ENCODE measurements at places on chromosomes 7 and 10.

DNA sequence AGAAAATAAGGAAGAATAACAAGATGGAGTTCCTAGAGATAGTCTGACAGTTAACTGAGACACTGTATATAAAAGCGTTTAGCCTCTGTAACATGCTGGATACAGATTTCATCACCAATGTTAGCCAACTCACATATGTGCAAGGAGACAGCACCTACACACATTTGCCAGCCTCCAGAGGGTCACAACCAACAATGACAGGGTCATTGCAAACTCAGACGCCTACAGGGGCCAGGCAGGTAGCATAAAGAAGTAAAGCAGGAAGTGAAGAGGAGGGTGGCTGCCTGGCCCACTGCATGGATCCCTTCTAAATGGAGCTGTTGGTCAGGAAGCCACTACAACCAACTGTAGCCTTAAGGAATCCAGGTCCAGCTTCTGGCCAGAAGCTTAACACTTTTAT lies 50.4 kb downstream of the NRAP start:
- no peak for DNase-seq

GRCh38 chr10:30857803-30858202 lies 173.9 kb downstream of the ZNF438 start:
- no peak for DNase-seq

- no peak for DNase-seq
Observed at GRCh38 chr10:47334466-47335295, 12.4 kb downstream of the GDF2 start.

DNA sequence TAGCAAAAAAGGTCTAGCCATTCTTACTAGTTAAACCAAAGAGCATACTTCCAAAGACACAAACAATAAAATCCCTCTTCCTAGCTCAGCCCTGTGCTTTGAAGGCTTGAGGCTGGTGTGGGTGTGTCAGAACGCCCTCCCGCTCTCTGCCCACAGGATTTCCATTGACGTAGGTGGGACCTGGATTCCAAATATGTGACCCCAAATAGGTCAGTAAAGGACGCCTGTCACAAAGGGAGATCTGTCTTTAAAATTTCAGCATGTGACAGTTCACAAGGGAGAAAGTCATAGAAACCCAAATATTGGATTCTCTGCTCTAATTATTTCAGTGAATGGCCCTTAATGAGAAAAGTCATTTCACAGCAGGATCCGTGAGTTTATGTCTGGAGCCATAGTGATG lies 39.9 kb upstream of the LYZL1 start:
- DNase-seq: no peak

GRCh38 chr7:7257899-7258692 lies 75.8 kb downstream of the C1GALT1 start:
- no peak for DNase-seq

GRCh38 chr10:94149702-94150101 lies 156.0 kb downstream of the PLCE1 start:
- peak; percentile 78 for DNase-seq

DNA sequence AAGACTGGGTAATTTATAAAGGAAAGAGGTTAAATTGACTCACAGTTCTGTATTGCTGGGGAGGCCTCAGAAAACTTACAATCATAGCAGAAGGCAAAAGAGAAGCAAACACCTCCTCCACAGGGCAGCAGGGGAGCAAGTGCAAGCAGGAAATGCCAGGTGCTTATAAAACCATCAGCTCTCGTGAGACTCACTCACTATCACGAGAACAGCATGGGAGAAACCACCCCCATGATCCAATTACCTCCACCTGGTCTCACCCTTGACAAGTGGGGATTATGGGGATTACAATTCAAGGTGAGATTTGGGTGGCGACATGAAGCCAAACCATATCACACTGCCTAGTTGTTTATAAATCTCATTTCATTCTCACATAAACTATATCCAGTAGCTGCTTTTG lies 28.0 kb upstream of the CPN1 start:
- peak; percentile 76 for DNase-seq

DNA sequence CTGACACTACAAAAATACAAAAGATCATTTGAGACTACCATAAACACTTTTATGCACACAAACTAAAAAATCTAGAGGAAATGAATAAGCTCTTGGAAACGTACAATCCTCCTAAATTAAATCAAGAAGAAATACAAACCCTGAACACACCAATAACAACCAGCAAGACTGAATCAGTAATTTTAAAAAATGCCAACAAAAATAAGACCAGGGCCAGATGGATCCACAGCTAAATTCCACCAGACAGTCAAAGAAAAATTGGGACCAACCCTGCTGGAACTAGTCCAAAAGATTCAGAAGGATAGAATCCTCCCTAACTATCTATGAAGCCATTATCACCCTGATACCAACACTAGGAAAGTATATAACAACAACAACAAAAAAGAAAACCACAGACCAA lies 277.4 kb downstream of the AGMO start:
- no peak for DNase-seq

DNA sequence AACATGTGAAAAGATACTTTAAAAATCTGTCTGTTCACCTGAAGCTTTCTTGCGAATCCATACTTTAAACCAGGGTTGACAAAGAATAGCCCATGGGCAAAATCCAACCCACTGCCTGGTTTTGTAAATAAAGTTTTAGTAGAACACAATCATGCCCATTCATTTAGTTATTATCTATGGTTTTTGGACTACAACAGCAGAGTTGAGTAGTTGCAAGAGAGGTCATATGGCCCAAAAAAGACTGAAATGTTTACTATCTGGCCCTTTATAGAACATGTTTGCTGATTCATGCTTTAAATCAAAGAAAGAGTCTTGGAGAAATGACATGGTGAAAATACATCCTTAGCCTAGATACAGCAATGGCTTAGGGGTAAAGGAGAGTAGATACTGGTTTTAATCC lies 356.2 kb downstream of the RNLS start:
- DNase-seq: no peak

DNA sequence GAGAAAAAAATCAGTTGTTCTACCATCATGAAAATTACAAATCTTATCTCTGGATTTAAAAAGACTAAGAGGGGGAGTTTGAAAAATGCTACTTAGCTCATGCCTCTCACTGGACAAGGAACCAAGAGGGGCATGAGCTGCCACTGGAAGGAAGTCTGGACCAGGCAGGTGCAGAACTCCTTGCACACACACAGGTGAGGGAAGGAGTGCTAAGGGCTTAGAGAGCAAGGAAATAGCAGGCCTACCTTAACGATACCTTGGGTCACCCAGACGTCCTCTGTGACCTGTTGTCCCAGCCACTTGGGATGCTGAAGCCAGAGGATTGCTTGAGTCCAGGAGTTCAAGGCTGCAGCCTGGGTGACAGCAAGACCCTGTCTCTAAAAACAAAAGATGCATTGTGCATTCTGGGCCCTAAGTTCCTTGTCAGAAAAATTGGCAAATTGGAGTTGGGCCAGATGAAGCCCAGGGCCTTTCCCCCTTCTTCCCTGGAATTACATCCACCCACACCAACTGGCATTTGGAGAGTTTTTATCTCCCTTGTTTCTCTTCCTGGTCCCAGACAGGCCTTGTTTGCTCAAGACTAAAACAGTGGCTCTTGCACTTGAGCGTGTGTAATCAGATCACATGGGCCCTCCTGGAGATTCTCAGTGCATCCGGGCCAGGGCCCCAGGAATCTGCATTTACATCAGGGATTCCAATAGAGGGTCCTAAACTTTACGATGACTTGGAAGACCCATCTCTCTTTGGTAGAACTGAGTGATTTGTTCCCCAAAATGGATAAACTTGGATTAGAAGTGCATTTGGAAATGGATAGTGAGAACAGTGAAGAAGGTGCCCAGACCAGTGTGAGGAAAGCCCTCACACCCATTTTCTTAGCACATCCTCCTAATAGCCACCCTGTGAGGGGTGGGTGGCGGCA lies 3.0 kb downstream of the DDIT4 start:
- no peak for DNase-seq

GRCh38 chr10:73920089-73920488 lies 9.2 kb downstream of the PLAU start:
- no peak for DNase-seq

DNA sequence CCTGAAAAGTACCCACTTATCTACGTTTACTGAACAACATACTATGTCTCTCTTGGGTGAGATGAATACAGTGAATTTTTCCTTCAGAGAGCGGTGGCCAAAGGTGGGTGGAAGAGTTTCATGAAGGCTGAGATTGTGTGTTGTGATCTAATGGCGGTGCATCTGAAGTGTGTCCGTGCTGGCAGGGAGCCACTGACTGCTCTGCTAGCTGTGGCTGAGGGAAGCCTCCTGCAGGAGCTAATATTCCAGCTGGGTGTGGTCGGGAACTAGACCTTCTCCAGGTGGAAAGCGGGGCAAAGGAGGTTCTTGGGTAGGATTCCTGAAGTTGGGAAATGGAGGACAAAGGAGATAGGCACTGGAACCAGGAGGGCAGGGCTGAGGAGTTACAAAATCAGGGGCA lies 69.2 kb upstream of the GRB10 start:
- no peak for DNase-seq

DNA sequence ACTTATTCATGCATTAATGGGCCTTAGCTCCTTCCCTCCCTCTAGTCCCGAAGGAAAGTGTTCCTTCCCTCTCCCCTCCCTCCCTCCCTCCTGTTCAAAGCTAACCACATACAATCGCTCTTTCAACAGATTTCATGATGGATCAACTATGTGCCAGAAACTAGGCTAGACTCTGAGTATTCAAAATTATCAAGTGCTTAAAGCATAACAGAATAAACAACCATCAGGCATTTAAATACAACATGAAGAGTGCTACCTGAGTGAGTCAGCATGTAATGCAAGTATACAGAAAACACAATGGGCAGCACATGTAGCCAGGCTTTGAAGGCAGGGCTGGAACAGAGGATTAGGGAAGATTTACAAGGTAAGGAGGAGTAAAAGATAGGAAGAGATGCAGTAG lies 11.3 kb downstream of the CHCHD3 start:
- peak; percentile 81 for DNase-seq

GRCh38 chr7:66877577-66878300 lies 43.3 kb upstream of the TMEM248 start:
- DNase-seq: peak; percentile 41

- no peak for DNase-seq
Observed at GRCh38 chr10:19546224-19546623, 270.0 kb upstream of the PLXDC2 start.

DNA sequence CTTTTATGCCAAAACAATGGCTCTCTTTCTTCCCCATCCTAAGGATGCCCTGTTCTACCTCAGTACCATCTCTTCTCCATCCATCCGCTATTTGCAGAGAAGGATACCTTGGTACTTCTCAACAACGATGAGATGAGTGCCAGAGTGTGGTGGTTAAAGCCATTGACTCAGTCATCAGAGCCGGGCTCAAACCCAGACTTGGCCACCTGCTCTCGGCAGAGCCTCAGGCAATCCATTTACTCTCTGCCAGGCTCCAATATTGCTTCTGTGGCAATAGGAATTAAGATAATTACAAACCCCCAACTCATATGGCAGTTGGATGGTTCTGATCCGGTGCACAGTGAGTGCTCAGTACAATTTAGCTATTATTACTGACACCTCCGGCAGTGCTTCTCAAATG lies 121.3 kb downstream of the PRLHR start:
- DNase-seq: no peak

GRCh38 chr7:39592586-39592985 lies 26.4 kb downstream of the YAE1 start:
- no peak for DNase-seq

DNA sequence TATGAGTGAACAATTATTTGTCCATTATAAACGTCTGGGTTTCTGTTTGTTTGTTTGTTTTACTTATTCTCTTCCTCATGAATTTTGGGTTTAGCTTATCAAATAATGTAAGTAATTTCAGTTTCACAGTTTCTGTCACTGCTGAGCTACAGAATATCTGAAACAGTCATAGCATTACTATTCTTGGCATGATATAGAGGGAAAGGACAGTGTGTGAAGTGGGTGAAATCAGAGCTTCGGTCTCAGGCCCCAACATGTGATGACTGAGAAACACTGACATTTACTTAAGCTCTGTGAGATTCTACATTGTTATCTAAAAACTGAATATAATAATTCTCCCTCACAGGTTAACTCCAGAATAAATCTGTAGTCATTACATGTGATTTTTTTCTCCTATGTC lies 8.8 kb upstream of the OR6V1 start:
- no peak for DNase-seq

DNA sequence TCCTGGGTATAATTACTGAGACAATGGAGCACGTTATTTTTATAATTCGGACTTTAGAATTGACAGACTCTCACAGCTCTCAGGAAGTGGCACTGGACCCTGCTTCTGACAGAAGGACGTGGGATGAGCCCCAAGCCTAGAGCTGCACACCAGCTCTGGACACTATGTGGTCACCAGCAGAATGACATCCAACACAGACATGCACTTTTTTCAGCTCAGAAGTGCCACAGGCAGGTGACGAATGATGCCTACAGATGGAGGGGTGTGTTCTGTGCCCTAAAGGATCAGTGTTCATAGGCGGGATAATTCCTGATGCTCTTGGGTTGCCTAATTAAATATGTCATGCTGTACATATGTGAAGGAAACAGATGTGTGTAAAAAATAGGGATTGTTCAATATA lies 87.9 kb downstream of the VIPR2 start:
- no peak for DNase-seq

DNA sequence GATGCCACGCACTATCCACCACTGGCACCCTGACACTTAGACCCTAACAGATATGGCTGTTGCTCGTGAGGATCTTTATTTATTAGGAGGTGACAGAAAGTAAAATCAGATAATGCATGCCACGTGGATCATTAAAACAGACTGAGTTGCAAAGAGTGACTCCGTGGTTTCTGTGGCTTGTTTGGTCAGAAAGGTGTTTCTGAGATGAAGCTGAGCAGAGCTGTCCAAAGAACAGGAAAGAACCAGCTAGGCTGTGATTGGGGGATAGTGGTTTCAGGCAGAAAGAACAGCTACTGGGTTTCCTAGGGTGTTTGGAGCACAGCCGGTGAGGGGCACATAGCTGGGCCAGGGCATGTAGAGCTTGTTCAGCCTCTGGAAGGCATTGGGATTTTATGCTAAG lies 34.4 kb downstream of the CSGALNACT2 start:
- DNase-seq: no peak

DNA sequence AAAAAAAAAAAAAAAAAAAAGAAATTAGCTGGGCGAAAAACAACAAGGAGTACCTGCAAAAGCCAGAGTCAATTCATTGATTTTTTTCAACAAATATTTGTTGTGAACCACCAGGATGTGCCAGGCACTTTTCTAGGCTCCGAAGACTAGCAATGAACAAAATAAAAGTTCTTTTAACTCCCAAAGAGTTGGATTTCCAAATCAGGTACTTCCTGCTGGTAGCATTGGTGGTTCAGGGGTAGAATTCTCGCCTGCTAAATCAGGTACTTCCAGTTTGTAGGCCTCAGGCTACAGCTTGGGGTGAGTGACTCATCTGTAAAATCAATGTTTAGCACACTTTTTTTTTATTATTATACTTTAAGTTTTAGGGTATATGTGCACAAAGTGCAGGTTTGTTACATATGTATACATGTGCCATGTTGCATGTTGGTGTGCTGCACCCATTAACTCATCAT lies 10.9 kb downstream of the PPA1 start:
- DNase-seq: no peak

- DNase-seq: peak; percentile 67
Observed at GRCh38 chr7:23544913-23545354, 13.2 kb upstream of the TRA2A start.

Data from NCI-H82 (cell line).